ENCODE measurements at places on chromosomes 7 and 10.

GRCh38 chr10:78349911-78350663, 316.4 kb downstream of the RPS24 start:
- DNase-seq = peak; percentile 13

GRCh38 chr7:28055161-28055544, 125.4 kb downstream of the JAZF1 start:
- DNase-seq = no peak

- DNase-seq = no peak
These were observed 140.6 kb downstream of the NRP1 start for GRCh38 chr10:33193701-33194521.

GRCh38 chr7:8042796-8043535, 74.4 kb downstream of the GLCCI1 start:
- DNase-seq = no peak

- DNase-seq = no peak
These were observed 131.6 kb upstream of the KLF14 start for GRCh38 chr7:130865408-130866236.

DNA sequence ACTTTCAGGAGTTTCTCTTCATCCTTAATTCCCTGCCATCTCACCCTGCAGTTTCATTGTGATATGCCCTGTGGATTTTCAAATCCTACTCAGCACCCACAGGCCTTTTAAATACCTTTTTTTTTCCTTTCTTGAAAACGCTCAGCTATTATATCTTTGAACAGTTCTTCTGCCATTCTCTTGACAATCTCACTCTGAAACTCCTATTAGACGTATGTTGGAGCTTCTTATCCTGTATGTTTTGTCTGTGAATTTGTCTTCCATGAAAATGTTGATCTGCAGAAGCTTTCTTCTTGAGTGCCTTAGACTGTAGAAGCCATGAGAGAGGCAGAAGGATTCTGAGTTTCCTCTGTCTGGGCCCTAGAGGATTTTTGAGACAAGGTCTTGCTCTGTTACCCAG, 18.9 kb upstream of the YAE1 start:
- no peak for DNase-seq

All from sciatic nerve (tissue), 2 donors.